ENCODE measurements at places on chromosomes 11 and 22. TPM values are rescaled to one million over a fixed set of nuclear protein-coding genes. Genes with fewer than 3 reads are reported as not detected.

Gene MMP8
- not detected for total RNA-seq

Gene KREMEN1
- total RNA-seq = 20.1 TPM

Gene OR51B4
- not detected for total RNA-seq

Gene GVQW3
- total RNA-seq = under 0.01 TPM

All from nasal cavity respiratory epithelium epithelial cell of viscerocranial mucosa (primary cell).